Vagina (tissue), 2 donors: ENCODE measurements at places on chromosomes 3 and 15.

DNA sequence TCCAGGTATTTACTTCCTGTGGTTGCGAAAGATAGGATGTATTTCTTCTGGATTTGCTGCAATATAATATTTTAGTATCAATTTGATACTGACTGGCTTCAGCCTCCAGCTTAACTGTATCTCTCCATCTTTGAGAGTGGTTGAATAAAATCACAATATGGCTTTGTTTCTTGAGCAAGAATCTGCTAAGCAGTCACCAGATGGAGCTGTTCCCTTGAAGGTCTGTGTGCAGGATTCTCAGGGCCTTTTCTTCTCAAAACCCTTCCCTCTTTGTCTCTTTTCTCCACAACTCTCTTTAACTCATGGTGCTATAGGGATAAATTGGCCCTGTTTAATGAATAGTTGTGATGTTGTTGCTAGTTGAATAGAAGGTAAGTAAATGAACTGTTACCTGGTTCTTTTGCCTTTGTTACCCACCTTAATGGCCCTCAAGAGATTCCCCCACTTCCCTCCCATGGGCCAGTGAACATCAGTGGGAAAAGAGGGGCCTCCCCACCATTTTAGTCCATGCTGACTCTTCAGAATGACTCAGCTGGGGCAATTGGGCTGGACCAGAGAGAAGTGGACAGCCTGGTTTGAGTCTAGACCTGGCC lies 34.8 kb upstream of the RAB6B start:
- no peak for DNase-seq

- no peak for DNase-seq
Measured at GRCh38 chr3:193060748-193061546, 143.3 kb upstream of the MB21D2 start.

GRCh38 chr3:55013145-55013925 lies 85.5 kb upstream of the LRTM1 start:
- no peak for DNase-seq

DNA sequence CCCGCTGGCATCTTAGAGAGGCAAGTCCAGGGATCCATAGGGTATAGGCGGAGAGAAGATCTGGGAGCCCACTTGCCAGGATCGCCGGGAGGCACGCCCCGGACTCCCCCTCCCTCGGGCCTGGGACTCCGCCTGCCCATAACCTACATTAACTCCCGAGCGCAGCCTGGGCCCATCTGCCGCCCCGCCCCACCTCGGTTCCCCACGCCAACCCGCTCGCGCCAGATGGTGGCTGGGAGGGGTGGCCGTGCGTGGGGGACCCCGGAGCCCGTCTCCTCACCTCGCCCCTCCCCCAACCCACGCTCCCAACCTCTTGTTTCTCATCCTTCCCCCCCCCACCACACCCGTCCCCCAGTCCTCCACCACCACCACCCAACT lies 1.7 kb upstream of the DLL4 start:
- no peak for DNase-seq

- DNase-seq, result no peak
Measured at GRCh38 chr3:4856136-4856535, 123.1 kb upstream of the BHLHE40 start.
